ENCODE measurements at places on chromosomes 3 and 15. TPM values are rescaled to one million over a fixed set of nuclear protein-coding genes. Genes with fewer than 3 reads are reported as not detected.

- no peak for DNase-seq
These were observed 63.6 kb upstream of the NR2E3 start for GRCh38 chr15:71746719-71747118.

The MYO5C gene
- total RNA-seq, result 1.9 TPM

The WDR93 gene
- not detected for total RNA-seq

GRCh38 chr15:71789616-71790015 is 20.7 kb upstream of the NR2E3 start:
- DNase-seq, result no peak

- DNase-seq, result no peak
These were observed 71.7 kb upstream of the TTC14 start for GRCh38 chr3:180530276-180530675.

The GCNT3 gene
- not detected for total RNA-seq

- DNase-seq, result no peak
These were observed 350.3 kb downstream of the ZBTB20 start for GRCh38 chr3:114796796-114797195.

DNA sequence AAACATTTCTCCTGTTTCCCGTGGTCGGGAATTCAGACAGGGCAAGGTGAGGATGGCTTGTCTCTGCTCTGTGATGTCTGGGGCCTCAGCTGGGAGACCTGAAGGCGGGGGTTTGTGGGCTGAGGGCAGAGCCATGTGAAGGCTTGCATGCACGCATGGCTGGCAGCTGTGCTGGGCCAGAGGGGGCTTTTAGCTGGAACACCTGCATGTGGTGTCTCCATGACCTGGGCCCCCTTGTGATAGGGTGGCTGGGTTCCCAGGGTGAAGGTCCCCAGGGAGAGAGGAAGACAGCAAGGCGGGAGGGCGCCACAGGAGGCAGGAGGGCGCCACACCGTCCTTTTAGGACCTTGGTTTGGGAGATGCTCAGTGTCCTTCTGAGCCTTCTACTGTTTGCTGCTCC is 101.6 kb upstream of the PRR23E start:
- no peak for DNase-seq
